ENCODE measurements at places on chromosomes 6 and 20. TPM values are rescaled to one million over a fixed set of nuclear protein-coding genes. Genes with fewer than 3 reads are reported as not detected.

GRCh38 chr6:8939615-8940014 lies 504.3 kb upstream of the SLC35B3 start:
- DNase-seq: no peak

- DNase-seq: no peak
Observed at GRCh38 chr6:168376811-168377483, 57.4 kb upstream of the DACT2 start.

DNA sequence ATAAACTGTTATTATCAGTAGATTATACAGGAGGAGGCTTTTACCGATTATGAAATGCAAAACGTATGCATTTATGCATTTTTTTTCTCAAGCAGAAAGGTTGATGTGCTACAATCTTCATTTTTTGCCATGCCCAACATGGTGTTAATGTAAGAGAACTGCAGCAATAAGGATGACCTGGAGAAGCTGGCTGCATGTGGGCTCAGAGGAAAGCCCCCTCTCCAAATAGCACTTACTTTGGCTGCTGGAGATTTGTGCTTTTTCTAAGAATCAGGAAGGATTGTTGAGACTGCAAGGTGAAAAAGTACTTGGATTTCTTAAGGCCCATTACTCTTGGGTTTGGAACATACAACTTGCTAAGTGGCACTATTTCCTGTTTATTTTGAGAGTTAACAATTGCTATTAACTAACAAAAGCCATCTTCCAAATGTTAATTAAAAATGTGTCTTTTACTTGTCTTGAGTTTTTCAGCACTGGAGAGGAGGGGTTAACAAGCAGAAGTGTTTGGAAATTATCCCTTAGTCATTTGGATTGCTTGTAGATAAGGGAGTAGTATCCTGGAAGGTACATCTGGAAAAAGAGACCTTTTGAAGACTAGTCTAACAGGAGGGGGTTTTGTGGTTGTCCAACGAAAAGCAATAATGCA lies 5.6 kb downstream of the SOX4 start:
- DNase-seq: no peak

DNA sequence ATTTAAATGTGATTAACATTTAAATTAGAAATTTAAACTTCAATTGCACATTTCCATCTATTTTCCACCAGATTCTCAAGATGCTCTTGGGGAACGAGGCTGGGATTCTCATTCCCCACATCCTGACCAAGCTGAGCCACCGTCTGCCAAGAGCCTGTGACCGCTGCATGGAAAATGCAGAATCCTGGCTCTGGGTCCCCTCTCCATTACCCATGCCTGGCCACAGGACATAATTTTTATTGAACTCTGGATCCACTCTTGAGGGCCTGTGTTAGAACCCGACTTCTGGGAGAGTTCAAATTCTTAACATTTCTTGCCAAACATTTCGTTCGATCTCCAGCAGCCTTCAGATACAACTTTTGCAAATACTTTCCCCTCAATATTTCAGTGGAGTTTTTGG lies 201.6 kb upstream of the SNX9 start:
- DNase-seq: no peak

DNA sequence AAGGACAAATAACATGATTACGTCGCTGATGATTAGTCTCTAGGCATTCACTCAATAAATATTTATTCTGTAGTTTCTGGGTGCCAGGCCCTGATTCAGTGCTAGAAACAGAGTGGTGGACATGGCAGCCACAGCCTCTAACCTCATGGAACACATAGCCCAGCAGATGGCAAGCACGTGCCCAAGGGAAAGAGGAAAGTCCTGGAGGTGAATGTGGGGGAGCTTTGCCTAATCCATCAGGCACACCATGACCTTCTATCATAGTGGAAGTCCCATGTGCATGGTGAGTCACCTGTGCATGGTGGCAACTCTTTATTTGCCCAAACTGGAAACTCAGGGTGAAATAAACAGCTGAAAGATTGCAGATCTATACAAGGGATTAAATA lies 143.0 kb upstream of the TNFAIP3 start:
- no peak for DNase-seq

GRCh38 chr20:43982016-43982415 lies 67.4 kb downstream of the TOX2 start:
- no peak for DNase-seq

GRCh38 chr6:13383328-13384163 lies 55.2 kb upstream of the TBC1D7 start:
- no peak for DNase-seq

GRCh38 chr6:111503194-111503593 lies 20.2 kb upstream of the REV3L start:
- no peak for DNase-seq

DNA sequence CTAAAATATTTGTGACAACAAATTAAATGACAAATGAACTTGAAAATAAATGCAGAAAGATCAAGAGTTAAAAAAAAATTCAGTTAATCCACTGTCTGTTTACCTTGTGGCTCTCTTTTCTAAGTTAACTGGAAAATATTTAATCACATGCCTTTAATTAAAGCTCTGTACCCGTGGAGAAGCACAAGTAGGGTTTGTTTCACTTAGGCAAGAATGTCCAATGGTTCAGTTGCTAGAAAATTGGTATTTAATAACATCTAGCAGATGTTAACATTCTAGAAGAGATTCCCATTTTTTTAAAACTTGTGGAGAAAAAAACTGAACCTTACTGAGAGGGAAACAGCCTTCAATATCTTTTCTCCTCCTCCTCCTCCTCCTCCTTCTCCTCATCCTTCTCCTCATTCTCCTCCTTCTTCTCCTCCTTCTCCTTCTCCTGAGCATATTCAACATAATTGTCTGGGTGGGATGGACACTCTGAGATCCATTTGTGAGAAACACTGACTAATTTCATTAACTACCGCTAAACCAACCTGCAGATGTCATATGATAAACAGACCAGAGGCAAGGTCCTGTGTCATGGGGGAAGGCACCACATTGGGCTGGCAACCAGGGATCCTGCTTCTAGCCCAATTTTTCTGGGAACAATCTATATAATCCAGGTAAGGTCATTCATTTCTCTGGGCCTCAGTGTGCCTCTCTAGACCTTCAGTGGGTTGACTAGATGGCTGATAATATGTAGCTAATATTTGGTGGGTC lies 44.1 kb upstream of the AKIRIN2 start:
- DNase-seq: no peak

DNA sequence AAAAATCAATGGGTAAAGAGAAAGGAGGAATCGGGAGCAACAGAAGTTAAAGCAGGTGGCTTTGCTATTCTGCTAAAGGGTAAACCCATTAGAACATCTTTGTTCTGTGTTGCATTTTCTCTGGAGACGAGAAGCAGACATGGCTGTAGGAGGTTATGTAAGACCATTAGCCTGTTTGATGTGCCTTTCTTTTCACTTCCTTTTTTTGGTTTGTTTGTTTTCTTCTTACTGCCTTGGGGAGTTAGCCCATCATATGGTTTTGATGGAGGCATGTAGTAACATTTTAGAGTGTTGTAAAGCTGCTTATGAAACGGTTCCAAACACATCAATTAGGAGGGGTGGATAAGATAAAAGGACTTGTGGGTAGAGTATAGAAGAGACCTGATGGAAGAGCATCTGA lies 131.0 kb downstream of the DOK5 start:
- no peak for DNase-seq

- no peak for DNase-seq
Observed at GRCh38 chr6:165889636-165890403, 226.8 kb upstream of the PDE10A start.

DNA sequence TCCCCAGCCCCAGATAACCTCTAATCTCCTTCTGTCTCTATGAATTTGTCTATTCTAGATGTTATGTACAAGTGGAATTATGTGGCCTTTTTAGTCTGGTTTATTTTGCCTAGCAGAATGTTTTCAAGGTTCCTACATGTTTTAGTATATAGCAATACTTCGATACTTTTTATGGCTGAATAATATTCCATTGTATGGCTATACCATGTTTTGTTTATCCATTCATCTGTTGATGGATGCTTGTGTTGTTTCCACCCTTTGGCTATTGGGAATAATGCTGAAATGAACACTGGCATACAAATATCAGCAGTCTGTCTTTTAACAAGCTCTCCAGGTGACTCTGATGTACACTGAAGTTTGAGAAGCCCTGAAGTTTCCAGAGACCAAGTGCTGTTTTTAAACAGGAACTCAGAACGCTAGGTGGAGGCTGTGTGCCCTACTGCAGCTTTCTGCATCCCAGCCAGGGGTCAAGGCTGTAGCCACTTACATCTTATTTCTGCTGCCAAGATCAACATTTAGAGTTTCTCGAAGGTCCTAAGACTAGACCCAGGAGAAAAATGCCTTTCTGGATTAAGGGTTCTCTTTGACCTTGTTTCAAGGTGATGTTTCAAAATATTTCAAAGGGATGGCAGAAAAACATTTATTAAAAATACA lies 123.0 kb downstream of the SOBP start:
- DNase-seq: no peak

DNA sequence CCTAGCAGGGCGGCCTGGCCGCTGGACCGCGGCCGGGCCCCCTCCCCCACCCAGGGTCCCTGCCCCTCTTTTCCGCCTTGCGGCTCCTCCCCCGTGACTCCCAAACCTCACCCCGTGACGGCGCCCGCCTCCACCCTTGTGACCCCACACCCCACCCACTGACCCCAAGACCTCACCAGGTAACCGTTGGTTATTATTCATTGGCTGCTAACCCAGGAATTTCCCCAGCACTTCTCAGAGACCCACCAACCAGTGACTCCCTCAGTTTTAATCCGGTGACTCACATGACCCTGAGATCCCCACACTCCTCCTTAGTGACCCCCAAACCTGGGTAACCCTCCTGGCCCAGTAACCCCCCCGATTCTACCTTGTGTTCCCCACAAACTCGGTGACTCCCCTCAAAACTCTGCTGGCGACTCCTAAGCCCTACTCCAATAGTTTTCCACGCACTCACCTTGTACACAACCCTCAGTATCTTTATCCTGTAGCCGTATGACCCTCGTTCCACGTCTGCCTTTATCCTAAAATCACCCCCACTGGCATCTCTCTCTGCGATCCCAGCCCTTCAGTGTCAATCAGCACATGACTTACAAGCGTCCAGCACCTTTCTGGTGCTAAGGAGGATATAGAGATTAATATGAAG lies 534 bp downstream of the ZNF76 start:
- peak; percentile 80 for DNase-seq

DNA sequence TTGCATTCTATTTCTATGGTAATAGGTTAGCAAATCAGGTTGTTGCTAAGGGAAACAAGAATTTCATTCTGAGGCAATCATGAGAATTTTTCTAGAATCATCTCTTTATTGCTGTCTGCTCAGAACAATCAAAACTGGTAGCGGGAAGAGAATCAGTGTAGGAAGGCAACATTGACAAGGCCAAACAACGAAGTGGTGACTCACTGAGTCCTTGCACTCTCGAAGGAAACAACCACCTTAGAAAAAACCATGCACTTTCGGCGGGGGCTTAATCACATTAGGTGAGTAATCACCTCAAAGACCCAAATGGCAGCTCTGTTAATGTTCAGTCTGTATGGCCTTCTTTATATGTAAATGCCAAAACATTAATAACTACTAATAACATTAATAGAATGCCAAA lies 78.8 kb upstream of the MAP7 start:
- DNase-seq: no peak

- no peak for DNase-seq
Observed at GRCh38 chr20:33789109-33789857, 21.9 kb upstream of the CHMP4B start.

GRCh38 chr6:111925296-111925695 lies 52.0 kb upstream of the FYN start:
- DNase-seq: no peak

DNA sequence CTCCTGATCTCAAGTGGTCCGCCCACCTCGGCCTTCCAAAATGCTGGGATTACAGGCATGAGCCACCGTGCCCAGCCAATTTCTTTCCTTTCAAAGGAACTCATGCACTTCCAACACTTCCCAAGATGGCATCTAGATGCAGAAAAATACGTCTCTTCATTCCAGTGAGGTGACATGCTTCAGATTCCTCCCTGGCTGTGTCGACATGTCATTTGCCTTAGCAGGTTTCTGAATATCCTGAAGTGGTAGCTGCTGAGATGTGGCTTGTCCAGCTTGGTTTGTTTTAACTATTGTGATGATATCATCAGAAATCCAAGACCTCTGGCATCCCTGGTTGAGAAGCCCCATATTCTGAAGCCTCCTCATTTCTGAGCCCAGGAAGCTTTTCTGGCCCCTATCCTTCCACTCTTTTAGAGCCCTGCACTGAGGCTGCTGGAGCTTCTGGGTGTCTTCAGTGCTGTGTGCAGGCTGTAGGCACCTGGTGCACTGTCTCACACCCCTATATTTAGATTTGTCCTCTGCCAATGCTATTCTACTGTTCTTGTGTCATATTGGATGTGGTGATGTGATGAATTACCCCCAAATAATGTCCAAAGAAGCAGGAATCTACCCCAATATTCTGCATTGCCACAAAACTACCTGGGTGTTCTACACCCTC lies 73.3 kb upstream of the E2F3 start:
- no peak for DNase-seq

GRCh38 chr6:98847416-98847778 lies 13.0 kb downstream of the POU3F2 start:
- no peak for DNase-seq

DNA sequence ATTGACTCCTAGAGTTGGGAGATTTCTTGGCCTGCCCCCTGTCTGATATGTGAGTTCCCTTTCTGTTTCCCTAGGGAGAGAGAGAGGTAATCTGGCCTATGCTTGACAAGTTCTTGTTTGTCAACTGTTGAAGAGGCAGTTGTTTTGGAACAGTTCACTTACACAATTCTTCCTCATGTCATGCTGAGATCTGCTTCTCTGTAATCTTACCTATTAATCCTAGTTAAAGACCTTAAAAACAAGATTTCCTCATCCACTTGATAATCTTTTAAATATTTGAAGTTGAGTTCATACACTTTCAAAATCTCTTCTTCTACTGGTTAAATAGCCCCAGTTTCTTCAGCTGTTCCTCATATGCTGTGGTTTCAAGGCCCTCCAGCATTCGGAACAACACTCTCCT lies 89.9 kb downstream of the FIG4 start:
- DNase-seq: no peak

DNA sequence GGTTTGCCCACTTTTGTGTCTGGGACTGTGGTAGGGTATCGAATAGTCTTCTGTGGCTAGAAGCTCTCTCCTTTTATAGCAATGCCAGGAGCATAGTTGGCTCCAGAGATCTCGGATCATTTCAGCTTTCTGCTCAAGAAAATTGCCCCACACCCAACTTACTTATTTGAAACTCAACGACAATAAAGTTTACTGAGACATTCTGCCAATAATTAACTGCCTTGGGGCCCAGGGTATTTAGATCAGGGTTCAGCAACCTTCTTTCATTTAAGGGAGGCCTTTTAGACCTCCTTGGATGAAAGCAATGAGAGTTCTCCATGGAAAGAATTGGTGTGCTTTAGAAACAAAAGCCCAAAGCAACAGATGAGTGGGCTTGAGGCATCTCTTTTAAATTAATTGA lies 53.8 kb upstream of the GMPR start:
- no peak for DNase-seq

- DNase-seq: no peak
Observed at GRCh38 chr6:11211254-11211653, 21.2 kb downstream of the NEDD9 start.

POU5F1 gene
- 3.7 TPM for total RNA-seq

HLA-DPA1 gene
- 35.9 TPM for total RNA-seq

ZSCAN12 gene
- 7.2 TPM for total RNA-seq

PLCB4 gene
- 0.06 TPM for total RNA-seq

MEA1 gene
- 38.7 TPM for total RNA-seq

PRPH2 gene
- total RNA-seq: not detected

PLEKHG1 gene
- total RNA-seq: 5.6 TPM

POLR3F gene
- 7.8 TPM for total RNA-seq

DEFB129 gene
- total RNA-seq: not detected

NFATC2 gene
- total RNA-seq: 64.9 TPM

All from T-cell (primary cell).